ENCODE measurements at places on chromosomes 7 and 10.

DNA sequence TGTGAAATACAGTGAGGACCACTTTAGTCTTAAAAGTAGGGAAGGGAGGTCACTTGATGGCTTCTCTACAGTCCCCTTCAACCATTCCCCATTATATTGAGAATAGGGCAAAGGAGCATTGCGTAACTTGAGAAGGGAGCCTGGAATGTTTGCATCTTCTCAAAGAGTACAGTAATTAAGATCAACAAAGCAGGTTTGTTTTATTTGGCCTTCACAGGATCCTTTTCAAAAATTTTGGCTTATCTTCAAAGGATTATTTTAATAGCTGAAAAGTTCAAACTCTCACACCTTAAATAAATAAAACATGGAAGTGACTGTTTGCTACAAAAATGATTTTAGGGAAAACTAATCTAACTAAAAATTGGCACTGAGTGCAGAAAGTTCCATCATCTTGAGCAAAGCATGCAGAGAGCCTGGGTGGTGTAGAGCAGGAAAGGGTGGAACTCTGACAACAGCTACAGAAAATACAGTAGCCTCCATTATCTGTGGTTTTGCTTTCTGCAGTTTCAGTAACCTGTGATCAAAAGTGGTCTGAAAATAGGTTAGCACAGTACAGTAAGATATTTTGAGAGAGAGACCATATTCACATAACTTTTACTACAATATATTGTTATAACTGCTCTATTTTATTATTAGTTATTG lies 214.0 kb downstream of the MDFIC start:
- DNase-seq, result no peak

DNA sequence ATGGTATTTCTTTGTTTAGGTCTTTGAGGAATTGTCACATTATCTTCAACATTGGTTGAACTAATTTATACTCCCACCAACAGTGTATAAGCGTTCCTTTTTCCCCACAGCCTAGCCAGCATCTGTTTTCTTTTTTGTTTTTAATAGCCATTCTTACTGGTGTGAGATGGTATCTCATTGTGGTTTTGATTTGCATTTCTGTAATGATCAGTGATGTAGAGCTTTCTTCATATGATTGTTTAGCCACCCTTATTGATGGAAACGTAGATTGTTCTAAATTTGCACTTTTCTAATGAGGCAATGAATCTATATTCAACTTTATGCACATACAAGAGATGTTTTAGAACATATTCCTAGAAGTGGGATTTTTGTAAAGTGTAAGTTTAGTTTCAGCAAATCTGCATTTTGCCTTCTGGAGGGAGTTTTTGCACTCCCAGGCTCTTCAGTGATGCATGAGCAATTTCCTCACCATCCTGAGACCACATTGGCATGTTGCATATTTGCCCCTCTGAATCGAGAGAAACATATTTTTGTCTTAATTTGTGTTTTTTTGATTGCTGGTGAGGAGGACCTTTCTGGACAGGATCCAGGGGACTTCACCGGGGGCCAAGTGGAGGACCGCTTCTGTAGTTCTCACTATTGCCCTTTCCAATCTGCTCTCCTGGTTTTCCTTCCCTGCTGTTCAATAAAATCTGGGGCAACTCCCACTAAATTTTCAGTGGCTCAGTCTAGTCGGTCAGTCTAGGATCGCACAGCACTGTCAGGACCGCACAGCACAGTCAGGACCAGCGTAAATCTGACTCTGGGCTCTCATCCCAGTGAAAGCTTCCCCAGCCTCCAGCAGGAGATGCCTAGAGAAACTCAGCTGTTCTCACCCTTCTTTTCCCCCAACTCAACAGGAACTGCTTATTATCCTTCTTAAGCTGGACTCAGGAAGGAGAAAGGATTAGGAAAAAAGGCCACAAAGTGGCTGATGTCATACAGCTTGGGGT lies 157.0 kb downstream of the PTPN20 start:
- DNase-seq, result no peak

- no peak for DNase-seq
Measured at GRCh38 chr7:156475179-156475578, 165.4 kb upstream of the RNF32 start.

- DNase-seq, result no peak
Measured at GRCh38 chr10:15587271-15587670, 132.5 kb downstream of the ITGA8 start.

- DNase-seq, result no peak
Measured at GRCh38 chr10:43338117-43338516, 33.3 kb upstream of the FXYD4 start.
